Stimulated activated CD8-positive, alpha-beta memory T cell treated with anti-CD3 and anti-CD28 coated beads, Interleukin-4, amount 100 ng/mL, for 1 hour (primary cell): ENCODE measurements at places on chromosomes 13 and 19.

DNA sequence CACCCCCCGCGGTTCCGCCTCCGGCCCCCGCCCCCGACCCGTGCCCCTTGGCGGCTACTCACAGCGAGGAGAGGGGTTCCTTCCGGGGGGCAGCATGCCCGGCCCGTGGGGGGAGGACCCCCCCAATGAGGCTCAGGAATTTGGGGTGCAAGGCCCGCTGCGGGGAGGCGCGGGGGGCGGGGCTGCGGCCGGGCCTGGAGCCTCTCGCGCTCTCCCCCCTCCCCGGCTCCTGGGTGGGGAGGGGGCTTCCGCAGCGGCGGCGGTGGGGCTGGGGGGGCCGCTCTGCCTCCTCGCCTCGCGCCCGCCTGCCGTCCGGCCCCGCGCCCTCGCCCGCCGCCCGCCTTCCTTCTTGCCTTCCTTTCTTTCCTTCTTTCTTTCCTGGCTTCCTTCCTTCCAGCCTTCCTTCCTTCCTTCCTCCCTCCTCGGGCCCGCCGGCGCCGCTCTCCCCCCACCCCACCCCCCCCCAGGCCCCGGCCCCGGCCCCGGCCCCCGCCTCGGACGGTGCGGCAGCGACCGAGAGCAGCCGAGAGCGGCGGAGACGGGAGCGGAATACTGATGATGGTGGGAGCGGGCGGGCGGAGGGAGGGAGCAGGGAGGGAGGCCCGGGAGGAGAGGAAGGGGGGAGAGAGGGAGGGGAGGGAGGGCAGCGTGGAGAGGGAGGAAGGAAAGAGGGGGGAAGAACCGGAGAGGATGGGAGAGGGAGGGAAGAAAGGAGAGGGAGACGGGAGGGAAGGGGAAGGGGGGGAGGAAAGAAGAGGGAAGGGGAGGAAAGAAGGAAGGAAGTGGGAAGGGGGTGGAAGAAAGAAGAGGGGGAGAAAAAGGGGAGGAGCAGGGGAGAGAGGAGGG is at the start of gene LRRC4B:
LRRC4B (minus strand) TSS at position 554 of the 846 bp plus-strand sequence. CDS start 19,597 bp downstream, outside the sequence.
- no peak for DNase-seq

- no peak for DNase-seq
These were observed 387.3 kb downstream of the PCDH17 start for GRCh38 chr13:58018865-58019264.

GRCh38 chr13:76454991-76455390 is 431.2 kb downstream of the KCTD12 start:
- no peak for DNase-seq

GRCh38 chr13:67117010-67117550 is 113.1 kb downstream of the PCDH9 start:
- no peak for DNase-seq

DNA sequence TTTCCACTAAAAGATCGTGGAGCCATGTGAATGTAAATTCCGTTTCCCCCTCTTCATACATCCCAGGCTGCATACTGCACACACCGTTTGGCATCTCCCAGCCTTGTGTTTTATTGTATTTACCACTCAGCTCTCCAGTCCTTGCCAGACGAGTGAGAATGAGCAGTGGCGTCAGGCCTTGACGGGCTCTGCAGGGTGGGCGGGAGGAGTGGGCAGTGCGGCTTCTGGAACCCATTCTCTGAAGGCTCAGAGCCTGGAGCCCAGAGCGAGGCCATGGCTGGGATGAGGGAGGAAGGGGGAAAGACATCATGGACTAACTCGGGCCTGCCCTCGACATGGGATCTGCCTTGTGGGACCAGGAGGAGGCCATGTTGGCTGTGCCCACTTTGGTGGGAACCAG is 25.1 kb downstream of the BICRA start:
- no peak for DNase-seq

- DNase-seq, result no peak
These were observed 7.5 kb downstream of the KCTD15 start for GRCh38 chr19:33804021-33804799.

- no peak for DNase-seq
These were observed 1.1 kb downstream of the ZNF444 start for GRCh38 chr19:56142087-56142787.

DNA sequence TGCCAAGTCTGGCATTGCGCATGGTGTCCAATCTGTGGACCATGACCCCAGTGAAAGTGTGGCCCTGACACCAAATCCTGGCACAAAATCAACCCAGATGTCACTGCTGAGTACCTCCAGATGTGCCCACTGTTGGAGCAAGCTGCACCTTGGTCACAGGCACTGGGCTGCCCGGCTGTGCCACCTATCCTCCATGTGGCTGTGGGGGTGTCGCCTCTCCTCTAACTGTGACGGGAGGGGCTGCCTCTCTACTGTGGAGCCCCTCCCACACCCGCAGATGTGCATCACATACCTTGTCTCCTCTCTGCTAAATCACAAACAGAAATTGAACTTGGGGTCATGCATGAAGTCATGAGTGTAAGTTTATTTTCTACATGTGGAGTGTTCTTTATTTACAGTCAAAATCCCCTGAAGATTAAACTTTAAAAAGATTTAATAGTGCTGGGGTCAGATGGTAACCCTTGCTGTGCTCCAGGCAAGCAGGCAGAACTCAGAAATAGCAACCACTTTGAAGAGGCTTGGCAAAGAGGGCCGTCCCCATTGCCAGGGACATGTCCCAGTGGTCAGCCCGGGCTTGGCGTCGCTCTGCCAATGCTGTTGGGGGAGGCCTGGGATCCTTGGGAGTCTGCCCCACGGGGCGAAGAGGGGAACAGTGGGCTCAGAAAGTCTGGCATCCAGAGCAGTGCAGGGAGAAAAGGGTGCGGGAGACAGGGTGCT is 46.4 kb upstream of the ZNF536 start:
- DNase-seq, result no peak

DNA sequence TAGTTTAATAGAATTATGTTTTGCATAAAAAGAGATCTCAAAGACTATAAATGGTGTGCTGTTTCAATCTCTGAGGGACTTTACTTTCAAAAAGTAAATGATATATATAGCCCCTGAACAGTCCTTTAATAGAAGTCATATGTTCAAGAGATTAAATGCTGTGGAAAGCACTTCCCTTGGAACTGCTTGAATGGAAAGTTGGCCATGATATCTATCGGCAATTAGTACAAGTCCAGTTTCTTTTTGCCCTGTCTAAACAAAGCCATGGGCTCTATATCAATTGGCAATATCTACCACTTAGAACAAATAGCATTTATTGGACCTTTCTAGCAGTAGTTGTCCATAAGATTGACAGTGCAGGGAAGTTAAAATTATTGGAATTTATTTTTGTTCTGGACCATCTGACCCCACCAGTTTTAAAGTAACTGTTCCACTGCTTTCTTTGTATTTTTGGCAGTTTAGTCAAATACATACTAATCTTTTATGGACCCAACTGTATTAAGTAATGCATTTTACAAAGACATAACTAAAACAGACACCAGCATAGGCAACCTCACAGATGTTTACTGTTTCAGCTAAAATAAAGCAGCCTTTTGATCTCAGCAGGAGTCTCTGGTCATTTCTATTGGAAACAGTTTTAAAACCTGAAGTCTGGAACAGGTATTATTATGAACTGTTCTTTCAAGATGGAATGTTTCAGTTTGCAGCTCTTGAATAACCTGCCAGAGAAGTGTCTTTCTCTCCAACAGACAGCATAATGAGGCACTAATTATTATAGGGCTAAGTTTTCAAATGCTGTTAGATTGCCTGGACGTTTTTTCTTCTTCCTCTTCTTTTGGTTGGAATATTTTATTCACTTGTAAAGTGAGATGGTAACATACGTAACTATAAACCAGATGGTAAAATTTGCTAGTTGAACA is 282.6 kb downstream of the DCLK1 start:
- DNase-seq, result no peak

- no peak for DNase-seq
These were observed 533 bp downstream of the LRCH1 start for GRCh38 chr13:46553521-46553885.

DNA sequence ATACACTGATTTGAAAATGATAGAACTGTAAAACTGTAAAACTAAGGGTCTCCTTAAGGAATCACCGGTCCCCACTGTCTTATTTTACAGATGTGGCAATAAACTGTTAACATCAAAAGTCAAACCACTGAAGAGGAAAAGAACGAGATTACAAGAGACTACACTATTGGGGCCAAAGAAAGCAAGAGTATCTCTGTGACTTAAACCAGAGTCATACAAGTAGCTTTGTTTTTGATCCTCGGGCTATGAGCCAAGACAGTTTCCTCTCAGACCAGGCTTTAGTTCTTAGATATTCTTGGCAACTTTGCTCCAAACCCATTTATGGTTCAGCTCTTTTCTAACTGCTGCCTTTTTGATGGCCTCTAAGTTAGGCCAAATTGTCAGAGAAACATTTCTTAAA is 113.8 kb downstream of the TBC1D4 start:
- DNase-seq, result no peak

DNA sequence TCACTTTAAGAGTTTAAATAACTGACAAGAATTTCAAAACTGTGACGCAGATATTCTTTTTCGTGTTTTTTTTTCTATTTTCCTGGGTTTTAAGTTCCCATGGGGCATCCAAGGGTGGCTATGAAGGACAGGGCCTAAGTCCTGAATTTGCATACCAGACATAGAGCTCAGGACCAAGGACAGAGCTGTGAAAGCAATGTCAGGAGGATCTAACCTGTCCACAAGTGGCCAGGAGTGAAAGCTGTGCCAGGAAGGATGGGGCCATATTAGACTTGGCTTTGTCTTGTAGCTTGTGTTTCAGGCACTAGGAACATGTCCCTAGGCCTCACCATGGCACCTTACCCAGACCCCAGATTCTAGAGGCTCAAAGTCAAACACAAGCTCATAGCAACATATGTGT is 289.4 kb upstream of the MIR17HG start:
- no peak for DNase-seq

DNA sequence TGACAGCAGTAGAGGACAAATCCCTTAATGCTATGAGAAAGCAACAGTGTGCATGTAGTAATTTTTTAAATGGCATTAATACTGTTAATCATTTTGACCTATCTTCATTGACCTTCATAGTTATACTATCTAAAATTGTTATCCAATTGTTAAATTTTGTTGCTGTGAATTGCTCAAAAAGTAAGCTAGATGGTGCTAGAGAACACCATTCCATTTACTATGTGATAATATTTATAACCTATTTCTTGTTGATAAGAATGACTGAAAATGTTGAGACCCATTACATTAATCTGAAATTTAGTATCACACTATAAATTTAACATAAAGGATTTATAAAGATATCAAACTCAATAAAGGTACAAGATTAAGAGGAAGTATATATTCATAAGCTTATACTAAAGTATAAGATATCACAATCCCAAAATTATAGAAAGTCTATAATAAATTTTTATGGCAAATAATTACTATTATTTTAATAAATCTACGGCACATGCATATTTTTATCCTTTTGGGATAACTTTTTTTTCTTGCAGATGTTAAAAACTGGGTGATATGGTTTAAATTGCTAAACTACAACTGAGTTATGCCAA is 1573.3 kb downstream of the PCDH9 start:
- DNase-seq, result no peak

DNA sequence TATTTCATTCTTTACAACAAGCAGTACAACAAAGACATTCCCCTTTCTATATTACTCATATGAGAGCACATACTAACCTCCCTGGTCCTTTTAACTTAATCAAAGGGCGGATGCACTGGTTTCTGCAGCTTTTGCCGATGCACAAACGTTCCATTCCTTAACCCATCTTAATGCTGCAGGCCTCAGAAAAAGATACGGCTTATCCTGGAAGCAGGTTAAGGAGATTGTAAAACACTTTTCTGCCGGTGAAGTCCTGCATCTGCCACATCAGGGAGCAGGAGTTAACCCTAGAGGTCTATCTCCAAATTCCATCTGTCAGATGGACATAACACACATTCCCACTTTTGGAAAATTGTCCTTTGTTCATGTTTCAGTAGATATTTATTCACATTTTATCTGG is 11.5 kb upstream of the ZNF814 start:
- DNase-seq, result no peak

GRCh38 chr13:48564056-48564455 is 31.2 kb upstream of the RCBTB2 start:
- DNase-seq, result no peak

- DNase-seq, result no peak
These were observed 281.4 kb downstream of the LHFPL6 start for GRCh38 chr13:39321574-39321973.

DNA sequence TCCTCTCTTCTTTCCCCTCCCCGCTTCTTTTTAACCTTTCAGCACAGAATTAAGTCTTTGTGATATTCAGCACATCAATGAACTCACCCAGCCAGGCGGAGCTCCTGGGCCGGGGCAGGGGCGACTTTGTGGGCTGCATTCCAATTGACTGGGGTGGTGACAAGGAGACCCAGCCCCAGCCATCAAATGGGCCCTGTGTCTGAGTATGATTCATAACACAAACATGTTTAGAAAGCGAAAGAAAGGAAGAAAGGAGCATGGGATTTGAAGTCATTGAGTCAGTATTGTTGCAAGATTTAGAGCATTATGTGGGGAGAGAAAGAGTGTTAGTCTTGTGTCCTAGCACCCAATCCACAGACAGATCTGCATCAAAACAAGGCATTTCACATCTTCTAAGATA is 185.3 kb downstream of the LHFPL6 start:
- no peak for DNase-seq

DNA sequence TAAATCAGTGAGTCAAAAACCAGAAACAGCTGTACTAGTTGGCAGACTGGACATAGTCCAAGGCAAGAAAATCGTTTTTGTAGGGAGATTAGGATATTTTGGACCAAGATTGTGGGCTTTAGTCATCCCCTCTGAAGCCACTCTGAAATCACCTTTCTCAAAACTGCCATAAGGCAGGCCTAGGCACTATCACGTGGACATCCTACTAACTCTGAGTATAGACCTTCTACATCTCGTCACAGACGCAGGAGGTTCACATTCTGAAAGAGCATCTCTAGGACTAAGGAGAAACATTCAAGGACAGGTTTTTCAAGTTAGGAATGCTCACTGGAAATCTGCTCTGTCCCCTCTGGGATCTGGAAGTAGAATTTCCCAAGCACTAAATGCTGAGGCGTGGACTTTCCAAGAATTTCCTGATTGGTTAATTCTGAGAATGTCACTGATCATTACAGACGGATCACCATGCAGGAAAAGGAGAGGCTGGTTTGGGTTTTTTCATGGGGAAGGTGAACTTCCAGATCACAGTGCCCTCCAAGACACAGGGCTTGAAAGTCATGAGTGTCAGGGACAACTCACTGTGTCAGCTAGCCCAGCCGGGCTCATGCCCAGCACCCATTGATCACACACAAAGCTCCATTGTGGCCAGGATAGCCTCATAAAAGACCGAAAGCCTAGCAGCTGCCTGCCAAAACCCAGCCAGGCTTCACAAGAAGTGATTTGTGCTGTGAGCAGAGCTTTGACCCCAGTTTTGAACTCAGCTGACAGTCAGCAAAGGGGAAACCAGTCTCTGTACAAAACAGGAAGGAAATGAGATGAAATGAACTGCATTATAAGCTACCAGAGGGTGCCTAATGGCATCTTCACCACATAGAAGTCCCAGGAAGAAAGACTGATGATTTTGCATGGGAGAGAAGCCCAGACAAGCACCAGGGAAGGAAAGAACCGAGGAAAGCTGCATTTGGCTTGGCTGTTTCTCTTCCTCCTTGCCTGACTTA is 2.7 kb upstream of the RUBCNL start:
- DNase-seq, result no peak
